ENCODE measurements at places on chromosomes 6 and 20.

DNA sequence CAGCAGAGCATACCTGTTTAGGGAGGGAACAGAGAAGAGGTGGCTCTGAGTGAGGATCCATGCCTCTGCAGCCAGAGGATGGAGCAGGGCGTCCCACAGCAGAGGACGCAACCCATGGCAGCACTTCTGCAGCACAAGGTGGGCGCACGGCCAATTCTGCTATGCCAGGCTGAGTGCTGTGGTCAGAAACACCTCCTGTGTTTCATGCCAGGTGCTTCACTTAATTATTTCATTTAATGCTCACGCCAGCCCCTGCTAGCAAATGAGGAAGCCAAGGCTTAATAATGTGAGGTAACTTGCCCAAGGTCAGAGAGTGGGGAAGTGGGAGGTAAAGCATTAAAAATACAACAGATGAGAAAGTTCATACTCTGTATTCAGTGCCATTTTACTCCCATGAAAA, 68.5 kb upstream of the PTGIS start:
- DNase-seq: no peak

DNA sequence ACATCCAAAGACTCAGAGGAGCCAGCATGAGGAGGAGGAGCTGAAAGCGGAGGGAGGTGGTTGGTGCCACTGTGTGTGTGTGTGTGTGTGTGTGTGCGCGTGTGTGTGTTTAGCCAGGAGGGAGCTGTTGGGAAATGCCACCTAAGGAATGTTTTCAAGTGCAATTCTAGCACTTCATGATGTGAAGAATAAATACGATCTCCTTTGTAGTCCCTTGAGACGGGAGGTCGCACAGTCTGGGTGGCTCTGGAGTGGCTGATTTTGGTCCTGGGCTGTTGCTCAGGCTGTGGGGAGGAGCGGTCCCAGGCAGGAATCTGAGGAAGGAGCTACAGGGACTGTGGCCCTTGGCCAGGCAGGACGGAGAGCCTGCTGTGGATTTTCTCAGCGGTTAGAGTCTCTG, 93.7 kb downstream of the PPP1R14C start:
- no peak for DNase-seq

DNA sequence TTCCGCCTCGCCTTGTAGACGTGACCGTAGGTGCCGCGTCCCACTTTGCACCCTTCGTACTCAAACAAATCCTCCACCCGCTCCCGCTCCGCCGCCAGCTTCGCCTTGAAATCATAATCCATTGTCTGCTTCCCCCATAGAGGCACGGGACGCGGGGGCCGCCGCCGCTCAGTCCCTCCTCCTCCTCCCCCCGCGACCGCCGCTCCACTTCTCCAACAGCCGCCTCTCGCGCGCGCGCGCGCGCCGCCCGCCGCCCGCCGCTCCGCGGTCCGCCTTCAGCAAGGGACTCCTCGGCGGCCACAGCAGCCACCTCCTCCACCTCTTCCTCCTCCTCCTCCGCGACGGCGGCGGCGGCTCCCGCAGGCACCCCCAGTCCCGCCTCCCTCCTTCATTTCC, 256 bp downstream of the CDK19 start:
- no peak for DNase-seq

- DNase-seq: peak; percentile 100
Measured at GRCh38 chr20:44728801-44729443, 13.8 kb downstream of the CCN5 start.

DNA sequence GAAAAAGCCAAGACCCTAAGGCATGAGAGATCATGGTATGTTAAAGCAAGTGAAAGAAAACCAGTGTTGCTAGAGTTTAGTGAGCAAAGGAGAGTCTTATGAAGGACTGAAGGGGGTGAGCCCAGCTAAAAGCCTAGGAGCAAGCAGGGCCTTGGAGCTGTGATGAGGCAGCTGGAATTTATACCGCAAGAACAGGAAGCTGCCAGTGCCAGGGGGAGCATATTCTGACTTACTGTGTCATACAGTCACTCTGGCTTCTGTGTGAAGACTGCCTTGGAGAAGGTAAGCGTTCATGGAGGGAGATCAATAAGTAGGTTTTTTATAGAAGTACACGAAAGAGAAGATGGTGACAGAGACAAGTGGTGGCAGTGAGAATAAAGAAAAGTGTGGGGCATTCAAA, 308.9 kb upstream of the THEMIS start:
- DNase-seq: no peak

DNA sequence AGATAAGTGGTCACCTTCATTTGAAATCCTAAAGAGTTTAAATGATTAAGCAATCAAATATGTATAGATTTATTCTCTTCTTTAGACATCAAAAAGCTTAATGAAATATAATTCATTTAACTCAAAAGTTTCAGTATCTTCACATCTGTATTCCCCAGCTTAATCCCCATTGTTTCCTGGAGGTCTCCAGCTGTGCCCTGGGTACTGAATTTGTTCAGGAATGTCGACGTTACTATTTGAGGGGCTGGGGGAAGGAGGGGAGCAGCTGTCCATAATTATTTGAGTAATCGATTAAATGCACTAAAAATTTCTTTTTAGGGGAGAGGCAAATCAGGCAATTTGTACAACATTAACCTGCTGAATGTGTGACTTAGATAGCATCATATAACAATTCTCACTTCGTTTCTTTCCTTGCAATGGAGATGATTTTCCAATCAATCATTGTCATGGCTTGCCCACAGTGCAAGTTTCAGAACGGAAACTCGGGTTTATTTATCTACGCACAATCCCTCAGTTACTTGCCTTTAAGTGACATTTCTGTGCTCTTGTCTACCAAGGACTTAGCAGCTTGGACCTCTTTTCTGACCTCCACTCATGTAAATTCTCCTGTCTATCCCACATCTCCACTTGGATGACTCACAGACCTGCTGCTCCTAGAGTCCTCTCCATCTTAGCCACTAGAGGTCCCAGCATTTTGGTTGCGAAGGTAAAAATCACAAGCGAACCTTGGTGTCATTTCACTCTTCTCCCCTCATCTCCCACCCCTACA, 3.9 kb downstream of the DOK5 start:
- no peak for DNase-seq

DNA sequence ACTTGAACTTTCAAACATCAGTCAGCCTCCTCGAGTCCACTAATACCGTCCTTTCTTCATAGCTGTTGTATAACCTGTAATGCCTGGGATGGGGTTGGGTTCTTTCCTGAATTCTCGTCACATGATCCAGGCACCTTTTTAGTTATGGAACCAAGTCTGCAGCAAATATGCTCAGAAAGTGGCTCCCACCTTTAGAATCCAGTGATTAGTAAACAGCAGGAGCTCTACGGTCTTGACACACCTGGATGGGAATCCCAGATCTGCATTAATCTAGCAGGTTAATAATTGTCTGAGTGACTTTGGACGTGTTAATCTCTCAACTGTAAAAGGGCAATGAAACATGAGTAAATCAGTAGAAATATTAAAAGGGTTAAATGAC, 729 bp upstream of the ZHX3 start:
- DNase-seq: no peak

- no peak for DNase-seq
Measured at GRCh38 chr20:20562507-20562906, 149.9 kb downstream of the RALGAPA2 start.

DNA sequence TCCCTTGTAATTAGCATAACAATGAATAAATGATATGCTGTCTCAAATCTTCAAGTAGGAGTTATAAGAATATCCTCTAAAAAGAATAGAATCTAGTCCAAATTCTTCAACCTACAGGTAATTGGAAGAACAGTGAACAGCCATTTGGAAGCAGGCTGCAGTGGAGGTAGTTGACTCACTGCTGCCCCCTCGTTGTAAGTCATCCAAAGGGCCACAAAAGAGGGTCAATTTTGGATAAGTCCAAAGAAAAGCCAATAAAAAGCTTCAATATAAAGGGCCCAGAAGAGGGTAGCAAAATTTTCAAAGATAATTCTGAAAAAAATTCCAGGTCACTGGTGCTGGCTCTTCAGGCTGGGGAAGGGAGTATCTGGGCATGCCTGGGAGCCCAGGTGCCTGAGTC, 60.8 kb upstream of the SSTR4 start:
- DNase-seq: peak; percentile 30

- DNase-seq: no peak
Measured at GRCh38 chr20:51249215-51249614, 226.3 kb upstream of the KCNG1 start.

DNA sequence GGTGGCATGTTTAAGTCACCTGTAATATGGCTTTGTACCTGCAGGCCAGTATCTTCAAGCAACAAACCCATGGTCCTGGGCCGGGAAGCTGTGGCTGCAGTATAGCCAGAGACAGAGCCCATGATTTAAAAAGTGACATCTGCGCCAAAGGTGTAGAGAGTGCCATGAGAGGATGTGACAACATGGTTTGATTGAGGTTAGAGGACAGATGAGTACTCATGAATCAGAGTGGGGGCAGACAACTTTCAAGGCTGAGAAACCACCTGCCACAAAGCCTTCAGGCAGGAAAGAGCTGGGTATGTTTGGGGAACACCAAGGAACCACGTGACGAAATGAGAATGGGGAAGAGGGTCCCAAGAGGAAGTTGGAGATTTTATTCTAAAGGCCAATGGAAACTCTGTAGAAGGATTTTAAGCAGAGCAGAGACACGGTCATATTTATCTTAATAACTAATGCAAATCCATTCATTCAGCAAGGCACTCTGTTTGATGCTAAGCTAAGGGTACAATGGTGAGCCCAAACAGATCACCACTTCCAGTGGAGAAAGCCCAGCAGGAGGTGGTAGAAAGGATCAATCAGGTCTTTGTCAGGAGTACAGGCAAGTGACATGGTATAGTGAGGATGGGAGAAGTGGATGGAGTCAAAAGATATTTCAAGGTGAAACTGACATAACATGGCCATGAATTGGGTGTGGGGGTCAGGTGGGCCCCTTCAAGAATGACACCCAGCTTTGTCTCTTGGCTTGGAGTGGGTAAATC, 3.4 kb upstream of the MICAL1 start:
- no peak for DNase-seq

- DNase-seq: no peak
Measured at GRCh38 chr6:107542192-107542668, 52.3 kb downstream of the SOBP start.

DNA sequence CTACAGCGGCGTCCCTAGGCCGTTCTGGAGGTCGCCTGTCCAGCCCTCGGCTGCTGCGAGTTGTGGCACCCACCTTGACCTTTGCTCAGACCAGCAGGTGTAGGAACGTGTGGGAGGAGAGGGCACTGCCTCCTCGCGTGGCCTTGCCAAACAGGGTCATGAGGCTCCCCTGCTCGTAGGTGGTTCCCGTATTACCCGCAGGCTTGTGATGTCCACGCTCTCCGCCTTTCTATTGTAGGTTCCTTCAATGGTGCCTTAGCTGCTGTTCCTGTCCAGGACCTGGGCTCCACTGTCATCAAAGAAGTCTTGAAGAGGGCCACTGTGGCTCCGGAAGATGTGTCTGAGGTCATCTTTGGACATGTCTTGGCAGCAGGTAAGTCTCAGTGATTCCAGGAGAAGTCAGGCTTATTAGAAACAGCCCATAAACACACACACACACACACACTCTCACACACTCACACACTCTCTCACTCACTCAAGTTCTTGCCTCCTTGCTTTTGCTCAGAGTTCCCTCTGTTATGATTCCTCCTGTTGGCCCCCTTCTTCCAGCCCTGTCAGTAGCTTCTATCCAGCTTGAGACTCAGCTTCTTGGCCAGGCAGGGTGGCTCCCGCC, 942 bp downstream of the ACAT2 start:
- DNase-seq: peak; percentile 14

DNA sequence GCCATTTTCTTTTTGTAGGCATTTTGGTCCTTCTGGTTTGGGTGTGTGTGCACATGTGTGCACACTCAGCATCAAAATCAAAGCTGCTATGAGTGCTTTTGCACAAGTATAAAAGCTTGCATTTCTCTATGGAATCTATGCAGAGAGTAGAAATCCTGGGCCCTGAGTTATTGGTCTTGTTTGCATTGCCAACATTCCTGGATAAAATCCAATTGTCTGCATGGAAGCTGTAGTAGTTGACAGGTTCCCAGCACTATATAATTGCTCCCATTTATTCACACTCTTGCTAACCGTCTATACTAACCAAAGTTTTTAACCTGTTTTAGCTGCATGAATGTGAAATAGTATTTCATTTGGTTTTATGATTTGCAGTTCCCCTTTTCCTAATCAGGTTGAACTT, 277.0 kb downstream of the FOXA2 start:
- DNase-seq: no peak

- no peak for DNase-seq
Measured at GRCh38 chr6:157269261-157269794, 54.0 kb downstream of the TMEM242 start.

- DNase-seq: peak; percentile 96
Measured at GRCh38 chr6:5082487-5083306, 2.4 kb upstream of the PPP1R3G start.

DNA sequence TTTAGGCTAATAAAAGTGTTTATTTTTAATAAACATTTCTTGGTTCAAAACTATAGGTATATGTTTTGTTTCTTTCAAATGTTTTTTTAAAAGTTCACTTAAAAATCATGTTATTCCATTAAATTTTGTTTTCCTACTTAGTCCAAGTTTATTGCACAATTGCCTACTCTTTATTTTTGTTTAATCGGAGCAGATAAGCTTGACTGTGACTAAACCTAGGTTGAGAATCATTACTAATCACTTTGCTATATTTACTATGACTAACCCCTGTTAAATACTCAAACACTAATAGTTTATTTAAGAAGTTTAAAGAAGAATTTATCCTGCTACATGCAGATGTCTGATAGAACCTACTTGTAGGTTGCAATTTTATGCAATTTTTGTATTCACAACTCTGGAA, 18.8 kb downstream of the MAP3K4 start:
- peak; percentile 37 for DNase-seq

All from RWPE1 (cell line).